ENCODE measurements at places on chromosomes 16 and 17.

- DNase-seq, result no peak
- H3K4me3 ChIP-seq, result no peak overlapping the region
- no peaks in the 10 kb centered on the region for H3K27me3 ChIP-seq
Observed at GRCh38 chr17:4182043-4182442, 39.0 kb downstream of the CYB5D2 start.

GRCh38 chr16:86680661-86681030, 102.3 kb downstream of the FOXL1 start:
- no peak for DNase-seq
- no peaks in the 10 kb centered on the region for H3K36me3 ChIP-seq
- no peaks in the 10 kb centered on the region for H3K27me3 ChIP-seq
- H3K4me3 ChIP-seq, result no peak overlapping the region

- H3K27ac ChIP-seq, result no peak overlapping the region
- no peak overlapping the region for H3K4me3 ChIP-seq
- H3K27me3 ChIP-seq, result no peaks in the 10 kb centered on the region
- H3K36me3 ChIP-seq, result peaks cover 70% of the 10 kb centered on the region
- no peak for DNase-seq
Observed at GRCh38 chr17:8466873-8467272, 31.2 kb downstream of the NDEL1 start.

DNA sequence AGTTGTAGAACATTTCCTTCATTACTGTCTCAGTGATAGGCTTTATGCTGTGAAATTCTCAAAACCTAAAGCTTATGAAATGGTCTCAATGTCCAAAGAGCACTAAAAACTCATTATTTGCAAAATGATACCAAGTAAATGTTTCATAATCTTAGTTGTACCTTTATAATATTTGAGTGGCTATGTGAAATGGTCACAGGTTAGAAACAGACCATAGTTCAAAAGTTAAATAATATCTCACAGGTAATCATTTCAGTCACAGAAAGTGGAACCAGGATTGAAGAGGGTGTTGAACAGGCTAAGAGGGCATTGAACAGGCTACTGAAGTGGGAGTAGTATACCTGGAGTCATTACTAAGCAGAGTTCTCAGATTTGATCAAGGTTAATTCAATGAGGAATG, 2.9 kb downstream of the RDM1 start:
- no peak overlapping the region for H3K27ac ChIP-seq
- no peaks in the 10 kb centered on the region for H3K27me3 ChIP-seq
- no peak for DNase-seq
- no peak overlapping the region for H3K4me3 ChIP-seq

DNA sequence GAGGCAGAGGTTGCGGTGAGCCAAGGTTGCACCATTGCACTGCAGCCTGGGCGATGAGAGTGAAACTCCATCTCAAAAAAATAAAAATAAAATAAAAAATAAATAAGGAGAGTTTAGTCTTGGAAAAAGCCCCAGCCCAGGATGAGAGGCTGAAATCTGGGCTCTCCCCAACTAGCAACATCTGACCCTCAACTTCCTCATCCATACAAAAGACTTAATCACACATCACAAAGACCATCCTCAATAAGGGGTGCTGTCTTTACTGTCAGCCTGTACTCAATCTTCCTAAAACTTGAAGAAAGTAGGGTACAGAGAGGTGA, 11.4 kb upstream of the SLC4A1 start:
- no peak for DNase-seq
- no peak overlapping the region for H3K27ac ChIP-seq

GRCh38 chr17:30207655-30208054, 27.8 kb downstream of the SLC6A4 start:
- no peaks in the 10 kb centered on the region for H3K36me3 ChIP-seq
- H3K27me3 ChIP-seq, result no peaks in the 10 kb centered on the region
- H3K27ac ChIP-seq, result no peak overlapping the region
- H3K4me1 ChIP-seq, result no peaks in the 10 kb centered on the region

- peaks cover 11% of the 10 kb centered on the region for H3K4me1 ChIP-seq
- peaks cover 29% of the 10 kb centered on the region for H3K27me3 ChIP-seq
- DNase-seq, result no peak
- no peaks in the 10 kb centered on the region for H3K36me3 ChIP-seq
- H3K27ac ChIP-seq, result no peak overlapping the region
Observed at GRCh38 chr17:13600475-13601321, 1.0 kb downstream of the HS3ST3A1 start.
